ENCODE measurements at places on chromosomes 11 and 22.

GRCh38 chr11:43631732-43632131 is 48.8 kb upstream of the HSD17B12 start:
- DNase-seq, result no peak

DNA sequence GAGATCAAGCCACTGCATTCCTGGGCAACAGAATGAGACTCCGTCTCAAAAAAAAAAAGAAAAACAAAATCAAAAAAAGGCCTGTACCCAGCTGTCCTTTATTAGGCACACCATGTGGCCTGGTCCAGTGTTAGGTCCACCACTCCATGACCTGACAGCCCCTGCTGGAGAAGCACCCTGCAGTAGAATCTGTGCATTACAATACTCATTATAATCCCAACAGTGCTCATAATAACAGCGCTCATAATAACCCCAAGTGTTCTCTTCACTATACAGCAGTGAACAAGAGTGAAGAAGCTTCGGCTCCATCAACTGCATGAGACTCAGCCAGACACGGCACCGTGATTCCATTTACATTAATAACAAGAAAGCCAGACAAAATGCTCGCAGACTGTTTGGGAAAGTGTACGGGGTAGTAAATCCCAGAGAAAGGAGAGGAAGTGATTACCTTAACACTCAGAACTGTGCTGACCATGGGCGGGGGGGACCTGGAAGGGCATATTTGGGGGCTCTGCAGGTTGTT is 8.9 kb upstream of the EHD1 start:
- no peak for DNase-seq

DNA sequence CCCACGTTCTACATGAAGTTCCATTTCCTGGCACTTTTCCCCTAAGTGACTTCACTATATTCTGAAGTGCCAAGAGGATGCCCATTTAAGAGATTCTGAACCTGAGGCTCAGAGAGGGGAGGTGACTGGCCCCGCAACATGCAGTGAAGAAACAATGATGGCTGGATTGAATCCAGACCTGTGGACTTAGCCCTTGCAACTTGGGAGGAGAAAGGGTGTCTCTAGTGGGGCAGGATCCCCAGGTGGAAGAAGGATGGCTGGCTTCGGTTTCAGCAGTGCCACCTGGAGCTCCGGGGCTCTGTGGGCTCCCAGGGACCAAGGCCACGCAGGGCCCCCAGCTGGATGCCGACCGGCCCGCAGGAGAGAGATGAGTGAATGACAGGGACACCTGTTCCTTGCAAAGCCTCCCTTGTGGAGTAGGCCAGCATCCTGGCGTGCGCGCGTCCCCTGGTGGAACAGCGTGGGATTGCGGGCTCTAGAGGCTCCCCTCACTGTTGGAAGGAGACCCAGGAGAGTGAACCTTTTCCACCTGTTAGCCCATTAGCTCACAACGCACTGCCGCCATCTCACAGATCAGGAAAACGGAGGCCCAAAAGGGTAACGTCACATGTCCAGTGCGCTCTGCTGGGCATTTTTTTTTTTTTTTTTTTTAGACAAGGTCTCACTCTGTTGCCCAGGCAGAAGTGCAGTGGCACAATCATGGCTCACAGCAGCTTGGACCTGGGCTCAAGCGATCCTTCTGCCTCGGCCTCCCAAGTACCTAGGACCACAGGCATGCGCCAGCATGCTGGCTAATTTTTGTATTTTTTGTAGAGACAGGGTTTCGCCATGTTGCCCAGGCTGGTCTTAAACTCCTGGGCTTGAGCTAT is 104.7 kb downstream of the KIAA1671 start:
- DNase-seq, result peak; percentile 5

DNA sequence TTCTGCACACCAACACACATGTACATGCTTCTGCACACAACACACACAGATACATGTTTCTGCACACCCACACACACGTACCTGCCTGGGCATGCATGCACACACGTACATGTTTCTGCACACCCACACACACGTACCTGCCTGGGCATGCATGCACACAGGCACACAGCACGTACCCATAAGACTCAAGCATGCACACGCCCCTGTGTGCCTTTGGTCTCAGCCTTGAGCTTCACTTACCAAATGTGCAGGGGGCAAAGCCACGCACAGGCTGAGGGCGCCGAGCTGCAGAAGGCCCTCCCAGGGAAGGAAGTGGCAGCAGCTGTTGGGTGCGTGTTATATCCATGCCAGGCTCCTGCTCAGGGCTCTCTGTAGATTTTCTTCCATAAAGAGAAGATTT is 34.7 kb upstream of the SMIM38 start:
- DNase-seq, result no peak

DNA sequence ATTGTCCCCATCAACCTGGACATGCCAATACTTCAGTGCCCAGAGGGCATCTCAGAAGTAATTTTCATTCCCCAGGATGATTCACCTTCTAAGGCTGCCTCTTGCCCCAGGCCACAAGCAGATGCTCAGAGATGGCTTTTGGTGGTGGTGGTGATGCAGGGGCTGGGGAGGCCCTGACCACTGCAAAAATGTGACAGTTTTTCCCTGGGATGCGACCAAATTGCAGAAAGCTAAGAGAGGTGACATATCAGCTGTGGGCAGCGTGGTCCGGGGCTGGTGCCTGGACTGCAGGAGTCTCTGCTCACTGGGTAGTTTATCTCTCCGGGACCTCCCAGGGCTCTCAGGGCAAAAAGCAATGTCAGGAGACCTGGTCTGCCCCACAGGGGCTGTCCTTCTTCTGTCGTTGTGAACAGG is 39.7 kb upstream of the ACCSL start:
- DNase-seq, result no peak

- no peak for DNase-seq
These were observed 70.2 kb downstream of the TP53I11 start for GRCh38 chr11:44880511-44880910.

GRCh38 chr22:41914611-41915034 is 251 bp downstream of the SHISA8 start:
- no peak for DNase-seq

DNA sequence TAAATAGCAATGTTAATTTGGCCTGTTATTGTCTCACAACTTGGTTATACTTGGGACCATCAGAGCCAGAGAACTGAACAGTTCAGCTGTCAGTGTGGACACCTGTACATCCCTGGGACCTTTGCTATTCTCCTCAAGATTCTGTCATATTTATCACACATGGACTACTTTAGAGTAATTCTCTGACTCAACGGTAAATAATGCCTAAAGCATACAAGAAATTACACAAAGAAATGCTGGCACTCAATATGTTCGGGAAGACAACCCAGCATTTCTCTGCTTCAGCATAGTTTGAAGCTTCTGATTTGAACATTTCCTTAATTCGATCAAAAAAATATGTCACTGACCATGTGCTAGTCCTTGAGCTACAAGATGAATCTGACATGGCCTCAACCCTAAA is 34.6 kb upstream of the MMP13 start:
- no peak for DNase-seq

DNA sequence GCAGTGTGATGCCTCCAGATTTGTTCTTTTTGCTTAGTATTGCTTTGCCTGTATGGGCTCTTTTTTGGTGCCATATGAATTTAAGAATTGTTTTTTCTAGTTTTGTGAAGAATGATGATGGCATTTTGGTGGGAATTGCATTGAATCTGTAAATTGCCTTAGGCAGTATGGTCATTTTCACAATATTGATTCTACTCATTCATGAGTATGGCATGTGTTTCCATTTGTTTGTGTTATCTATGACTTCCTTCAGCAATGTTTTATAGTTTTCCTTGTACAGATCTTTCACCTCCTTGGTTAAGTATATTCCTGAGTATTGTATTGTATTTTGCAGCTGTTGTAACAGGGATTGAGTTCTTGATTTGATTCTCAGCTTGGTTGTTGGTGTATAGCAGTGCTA is 18.3 kb upstream of the ZBED5 start:
- no peak for DNase-seq

DNA sequence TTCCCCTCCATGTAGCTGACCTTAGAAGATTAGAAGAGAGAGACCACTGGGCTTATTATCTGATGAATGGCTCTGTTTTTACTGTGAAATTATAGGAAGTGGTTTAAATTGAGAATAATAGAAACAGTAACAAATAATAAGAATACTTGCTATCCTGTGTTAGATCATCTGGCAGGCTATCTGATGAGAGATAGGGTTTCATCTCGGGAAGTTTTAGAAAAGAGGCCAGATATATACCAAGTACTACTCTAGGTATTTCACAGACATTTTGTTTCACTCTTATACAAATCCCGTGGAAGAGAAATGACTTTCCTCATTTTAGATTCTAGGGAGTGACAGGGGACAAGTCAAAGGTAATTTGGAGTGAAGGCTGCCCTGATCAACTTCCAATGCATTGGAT is 198.4 kb downstream of the MAML2 start:
- no peak for DNase-seq

GRCh38 chr11:20059587-20060021 is 100.7 kb downstream of the DBX1 start:
- DNase-seq, result no peak

- no peak for DNase-seq
These were observed 477.9 kb downstream of the MIAT start for GRCh38 chr22:27135031-27135981.

DNA sequence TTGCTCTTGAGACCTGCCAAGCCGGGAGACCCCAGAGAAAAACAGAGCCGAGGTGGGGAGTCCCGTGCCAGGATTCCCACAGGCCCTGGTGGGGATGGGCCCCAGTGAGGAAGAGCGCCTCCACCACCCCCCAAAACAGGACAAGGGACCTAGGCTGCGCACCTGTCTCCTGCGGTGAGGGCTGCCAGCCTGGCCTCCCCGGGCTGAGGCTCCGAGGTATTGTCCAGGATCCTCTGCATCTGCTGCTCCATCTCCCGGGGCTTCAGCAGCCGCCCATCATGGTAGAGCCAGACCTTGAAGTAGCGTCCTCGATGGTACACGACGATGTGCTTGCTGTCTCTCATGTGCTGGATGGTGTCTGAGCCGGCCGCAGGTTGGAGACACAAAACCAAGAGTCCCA is 33.3 kb upstream of the TESMIN start:
- no peak for DNase-seq

DNA sequence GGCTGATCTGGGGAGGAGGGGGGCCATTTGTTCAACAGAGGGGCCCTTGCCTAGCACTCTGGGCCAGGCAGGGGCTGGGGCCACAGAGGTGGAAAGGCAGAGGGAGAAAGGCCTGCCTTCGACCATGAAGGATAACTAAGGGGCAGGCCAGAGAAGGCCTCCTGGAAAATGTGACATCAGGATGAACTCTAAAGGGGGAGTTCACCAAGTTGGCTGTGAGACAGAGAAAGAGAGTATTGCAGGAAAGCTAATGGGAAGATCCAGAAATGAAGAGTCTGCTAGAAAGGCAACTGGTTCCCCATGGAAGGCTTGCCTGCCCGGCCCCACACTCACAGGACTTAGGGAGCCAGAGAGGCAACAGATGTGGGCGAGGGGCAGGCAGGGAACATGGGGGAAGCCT is 16.3 kb downstream of the CSNK1E start:
- no peak for DNase-seq

DNA sequence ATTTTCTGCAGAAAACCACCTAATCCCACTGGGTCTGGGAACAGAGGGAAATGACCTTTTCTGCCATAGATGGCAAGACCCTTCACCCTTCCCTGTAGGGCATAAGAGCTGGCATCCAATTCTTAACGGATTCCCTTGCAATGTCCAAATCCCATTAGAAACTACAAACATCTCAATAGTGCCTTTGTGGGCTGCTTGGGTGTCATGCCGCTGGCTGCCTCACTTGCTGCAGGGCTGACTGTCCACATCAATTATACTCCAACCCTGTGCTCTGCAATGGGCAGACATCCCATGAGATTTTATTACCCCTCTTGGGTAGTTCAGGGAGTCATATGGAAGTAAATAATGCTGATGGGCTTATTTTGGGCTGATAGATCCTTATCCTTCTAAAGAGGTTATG is 7.3 kb downstream of the GRAP2 start:
- no peak for DNase-seq

DNA sequence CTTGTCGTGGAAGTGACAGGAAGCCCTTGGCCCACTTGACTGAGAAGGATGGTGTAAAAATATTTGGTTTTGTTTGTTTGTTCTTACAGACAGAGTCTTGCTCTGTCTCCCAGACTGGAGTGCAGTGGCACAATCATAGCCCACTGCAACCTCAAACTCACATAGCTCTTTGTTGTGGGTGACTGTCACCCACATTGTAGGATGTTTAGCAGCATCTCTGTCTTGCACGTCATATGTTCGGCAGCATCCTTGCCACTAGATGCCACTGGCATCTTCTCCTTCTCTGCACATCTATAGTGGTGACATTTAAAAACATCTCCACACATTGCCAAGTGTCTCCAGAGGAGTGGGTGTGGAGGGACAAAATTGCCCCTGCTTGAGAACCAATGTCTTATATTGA is 56.8 kb downstream of the PRR5L start:
- no peak for DNase-seq

GRCh38 chr11:59503276-59503675 is at the start of gene OR4D11:
Gene OR4D11, plus strand, starts transcription at chr11:59503576. Its CDS starts 0 bp downstream, at chr11:59503576.
- no peak for DNase-seq

GRCh38 chr11:102591160-102591718 is 33.9 kb downstream of the MMP20 start:
- no peak for DNase-seq

GRCh38 chr11:86565801-86566312 is 106.6 kb downstream of the ME3 start:
- DNase-seq, result no peak

GRCh38 chr22:32852395-32853251 is 51.1 kb downstream of the TIMP3 start:
- DNase-seq, result no peak

DNA sequence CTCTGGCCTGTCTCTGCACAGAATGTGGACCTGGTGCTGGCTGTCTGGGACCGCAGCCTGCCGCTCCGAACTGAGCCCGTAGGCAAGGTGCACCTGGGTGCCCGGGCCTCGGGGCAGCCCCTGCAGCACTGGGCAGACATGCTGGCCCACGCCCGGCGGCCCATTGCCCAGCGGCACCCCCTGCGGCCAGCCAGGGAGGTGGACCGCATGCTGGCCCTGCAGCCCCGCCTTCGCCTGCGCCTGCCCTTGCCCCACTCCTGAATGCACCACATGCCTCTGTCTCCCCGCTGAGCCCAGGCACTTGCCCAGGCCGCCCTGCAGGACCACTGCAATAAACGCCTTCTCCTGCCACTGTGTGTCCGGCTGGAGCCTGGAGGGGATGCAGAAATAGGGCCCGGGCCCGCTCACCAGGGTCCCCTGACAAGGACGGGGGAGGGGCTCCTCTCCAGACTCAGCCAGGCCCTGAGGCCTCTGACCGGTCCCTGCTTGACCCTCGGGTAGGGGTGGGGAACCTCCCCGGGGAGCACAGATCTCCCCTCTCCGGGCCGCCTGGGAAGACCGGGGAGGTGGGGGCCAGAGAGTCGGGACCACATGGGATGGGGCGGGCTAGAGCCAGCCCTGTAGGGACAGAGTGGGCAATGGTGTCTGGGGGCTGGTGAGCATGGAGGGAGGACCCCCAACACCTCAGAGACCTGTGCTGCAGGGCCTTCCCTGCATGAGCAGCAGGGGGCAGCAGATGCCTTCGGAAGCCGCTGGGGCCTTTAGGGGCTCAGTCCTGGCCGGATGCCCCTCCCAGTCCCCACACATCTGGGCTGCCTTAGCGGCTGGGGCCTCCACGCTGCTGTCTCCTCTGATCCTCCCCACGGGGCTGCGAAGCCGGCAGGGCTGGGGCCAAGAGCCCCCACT is 1.4 kb upstream of the TNNI2 start:
- no peak for DNase-seq
